Naive B cell (primary cell): ENCODE measurements at places on chromosomes 5 and 9. TPM values are rescaled to one million over a fixed set of nuclear protein-coding genes. Genes with fewer than 3 reads are reported as not detected.

DNA sequence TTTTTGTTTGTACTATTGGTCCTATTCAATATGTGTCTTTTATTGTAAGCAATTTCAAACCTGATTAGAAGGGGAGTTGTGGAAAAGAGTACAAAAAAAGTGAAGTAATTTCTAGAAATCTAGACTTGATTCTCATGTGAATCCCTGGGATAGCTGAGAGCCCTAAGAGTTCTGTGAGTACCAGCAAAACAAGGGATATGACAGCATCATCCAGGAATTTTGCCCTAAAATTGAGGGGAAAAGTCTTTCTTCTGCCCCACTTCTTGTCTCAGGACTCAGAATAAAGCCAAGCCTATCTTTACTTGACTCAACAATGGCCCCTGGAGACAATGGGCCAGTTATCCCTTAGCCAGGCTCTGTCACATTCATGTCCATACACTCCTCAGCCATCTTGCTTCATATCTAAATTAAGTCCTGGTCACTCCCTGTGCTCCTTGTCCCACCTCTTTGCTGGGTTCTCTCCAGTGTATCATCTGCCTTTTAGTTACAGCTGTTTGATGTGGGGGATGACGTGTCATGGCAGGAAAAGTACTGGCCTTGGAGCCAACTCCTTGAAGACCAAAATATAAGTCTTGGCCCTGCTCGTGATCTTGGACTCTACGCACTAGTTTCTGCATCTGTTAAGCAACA is 81.2 kb downstream of the ADAMTS12 start:
- no peaks in the 10 kb centered on the region for H3K36me3 ChIP-seq
- H3K4me1 ChIP-seq, result no peaks in the 10 kb centered on the region
- no peaks in the 10 kb centered on the region for H3K27me3 ChIP-seq
- H3K27ac ChIP-seq, result no peak overlapping the region
- H3K4me3 ChIP-seq, result no peak overlapping the region

DNA sequence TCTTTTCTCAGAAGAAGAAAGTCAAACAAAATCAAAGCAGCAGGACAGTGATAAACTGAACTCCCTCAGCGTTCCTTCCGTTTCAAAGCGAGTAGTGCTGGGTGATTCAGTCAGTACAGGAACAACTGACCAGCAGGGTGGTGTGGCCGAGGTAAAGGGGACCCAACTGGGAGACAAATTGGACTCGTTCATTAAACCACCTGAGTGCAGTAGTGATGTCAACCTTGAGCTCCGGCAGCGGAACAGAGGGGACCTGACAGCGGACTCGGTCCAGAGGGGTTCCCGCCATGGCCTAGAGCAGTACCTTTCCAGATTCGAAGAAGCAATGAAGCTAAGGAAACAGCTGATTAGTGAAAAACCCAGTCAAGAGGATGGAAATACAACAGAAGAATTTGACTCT is 2.7 kb downstream of the CAMLG start:
- H3K4me3 ChIP-seq, result no peak overlapping the region
- H3K4me1 ChIP-seq, result peaks cover 10% of the 10 kb centered on the region
- H3K36me3 ChIP-seq, result no peaks in the 10 kb centered on the region
- H3K27me3 ChIP-seq, result no peaks in the 10 kb centered on the region
- no peak overlapping the region for H3K27ac ChIP-seq
- DNase-seq, result no peak

DNA sequence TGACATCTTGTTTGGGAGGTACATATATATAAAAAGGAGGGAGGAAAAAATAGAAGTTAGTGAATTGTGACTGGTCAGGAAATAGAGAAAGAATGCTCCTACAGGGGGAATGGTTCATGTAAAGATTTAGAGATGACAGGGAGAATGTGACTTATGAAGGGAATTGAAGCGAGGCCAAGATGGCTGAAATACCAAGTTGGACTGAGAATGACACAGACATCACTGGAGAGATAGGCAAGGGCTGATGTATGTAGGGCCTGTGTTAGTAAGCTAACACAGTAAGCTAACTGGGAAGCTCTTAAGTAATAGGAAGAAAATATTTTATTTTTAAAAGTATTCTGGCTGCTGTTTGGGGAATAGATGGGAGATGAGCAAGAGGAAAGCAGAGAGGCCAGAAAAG is 286.3 kb downstream of the NNT start:
- H3K4me3 ChIP-seq, result no peak overlapping the region
- no peaks in the 10 kb centered on the region for H3K27me3 ChIP-seq
- H3K4me1 ChIP-seq, result no peaks in the 10 kb centered on the region
- no peaks in the 10 kb centered on the region for H3K36me3 ChIP-seq

DNA sequence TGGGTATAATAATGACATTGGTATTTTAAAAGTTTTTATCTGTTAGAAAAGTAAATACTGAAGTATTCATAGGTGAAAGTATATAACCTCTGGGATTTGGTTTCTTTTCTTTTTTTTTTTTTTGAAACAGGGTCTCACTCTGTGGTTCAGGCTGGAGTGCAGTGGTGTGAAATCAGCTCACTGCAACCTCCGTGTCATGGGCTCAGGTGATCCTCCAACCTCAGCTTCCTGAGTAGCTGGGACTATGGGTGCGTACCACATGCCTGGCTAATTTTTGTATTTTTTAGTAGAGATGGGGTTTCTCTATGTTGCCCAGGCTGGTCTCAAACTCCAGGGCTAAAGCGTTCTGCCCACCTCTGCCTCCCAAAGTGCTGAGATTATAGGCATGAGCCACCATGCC is 7.2 kb downstream of the HSDL2 start:
- peaks cover 32% of the 10 kb centered on the region for H3K4me1 ChIP-seq
- no peak for DNase-seq
- no peaks in the 10 kb centered on the region for H3K36me3 ChIP-seq
- H3K27me3 ChIP-seq, result no peaks in the 10 kb centered on the region

DNA sequence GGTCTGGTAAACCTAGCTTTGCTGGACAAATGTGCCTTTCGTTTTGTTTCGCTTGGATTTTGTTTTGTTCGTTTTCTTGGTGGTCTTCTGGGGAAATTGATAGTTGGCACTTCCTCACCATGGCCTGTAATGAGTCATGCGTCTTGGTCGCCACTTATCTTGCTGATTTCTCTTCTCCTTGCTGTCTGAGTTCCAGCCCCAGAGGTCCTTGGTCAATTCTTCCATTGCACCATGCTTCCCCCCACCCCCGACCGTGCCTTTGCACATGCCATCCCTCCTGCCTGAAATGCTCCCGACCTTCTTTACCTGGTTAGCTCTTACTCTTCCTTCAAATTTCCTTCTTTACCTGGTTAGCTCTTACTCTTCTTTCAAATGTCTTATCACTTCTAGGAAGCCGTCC is 168.7 kb upstream of the MSX2 start:
- no peaks in the 10 kb centered on the region for H3K4me1 ChIP-seq
- DNase-seq, result no peak

DNA sequence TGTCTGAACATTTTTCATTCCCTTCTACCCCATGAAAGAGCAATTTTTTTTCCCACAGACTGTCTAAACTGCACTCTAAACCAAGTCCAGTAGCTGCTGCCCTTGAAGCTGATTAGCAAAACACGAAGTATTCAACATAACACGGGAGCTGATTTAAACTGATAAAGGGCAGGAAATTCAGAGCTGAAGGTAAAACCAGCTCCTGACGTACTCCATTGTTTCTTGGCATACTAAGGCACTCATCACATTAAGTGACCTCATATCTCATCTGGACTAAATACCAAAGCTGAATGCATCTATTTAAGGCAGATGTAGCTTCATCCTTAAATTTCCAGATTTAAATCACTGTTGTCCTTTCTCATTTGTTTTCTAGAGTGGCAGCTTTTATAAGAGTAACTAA is 12.0 kb downstream of the GDF9 start:
- no peak overlapping the region for H3K4me3 ChIP-seq
- H3K4me1 ChIP-seq, result no peaks in the 10 kb centered on the region
- no peak for DNase-seq
- H3K27me3 ChIP-seq, result peaks cover 5% of the 10 kb centered on the region

DNA sequence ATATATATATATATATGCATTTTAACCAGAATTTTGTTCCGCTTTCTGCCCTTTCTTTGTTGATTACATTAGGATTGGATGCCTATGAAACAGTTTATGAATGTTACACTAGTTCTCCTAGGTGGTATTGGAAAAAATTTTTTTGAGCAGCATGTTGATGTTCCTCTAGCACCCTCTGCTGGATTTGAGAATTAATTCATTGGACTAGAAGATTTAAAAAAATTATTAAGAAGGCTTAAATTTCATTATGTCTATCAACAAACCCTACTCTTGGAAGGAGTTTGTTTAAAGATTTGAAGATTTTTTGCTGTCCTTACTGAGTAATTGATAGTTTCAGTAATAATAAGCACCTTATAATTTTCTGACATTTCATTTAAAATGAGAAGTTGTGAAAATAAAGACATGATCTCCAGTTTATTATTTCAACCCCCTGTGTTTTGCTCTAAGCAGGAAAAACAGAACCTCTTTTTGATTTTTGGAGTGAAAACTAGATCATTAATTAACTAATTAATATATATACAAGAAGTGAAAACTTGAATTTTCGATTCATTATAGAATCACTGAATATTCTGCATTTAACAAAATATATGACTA is 89.6 kb downstream of the CCDC171 start:
- no peaks in the 10 kb centered on the region for H3K4me1 ChIP-seq
- no peak overlapping the region for H3K4me3 ChIP-seq
- peaks cover 15% of the 10 kb centered on the region for H3K27me3 ChIP-seq
- no peaks in the 10 kb centered on the region for H3K36me3 ChIP-seq
- DNase-seq, result peak; percentile 0

GRCh38 chr9:124593651-124594058 is 86.5 kb upstream of the NR5A1 start:
- H3K36me3 ChIP-seq, result no peaks in the 10 kb centered on the region
- H3K27me3 ChIP-seq, result no peaks in the 10 kb centered on the region
- H3K4me3 ChIP-seq, result no peak overlapping the region
- no peak for DNase-seq
- H3K4me1 ChIP-seq, result no peaks in the 10 kb centered on the region

DNA sequence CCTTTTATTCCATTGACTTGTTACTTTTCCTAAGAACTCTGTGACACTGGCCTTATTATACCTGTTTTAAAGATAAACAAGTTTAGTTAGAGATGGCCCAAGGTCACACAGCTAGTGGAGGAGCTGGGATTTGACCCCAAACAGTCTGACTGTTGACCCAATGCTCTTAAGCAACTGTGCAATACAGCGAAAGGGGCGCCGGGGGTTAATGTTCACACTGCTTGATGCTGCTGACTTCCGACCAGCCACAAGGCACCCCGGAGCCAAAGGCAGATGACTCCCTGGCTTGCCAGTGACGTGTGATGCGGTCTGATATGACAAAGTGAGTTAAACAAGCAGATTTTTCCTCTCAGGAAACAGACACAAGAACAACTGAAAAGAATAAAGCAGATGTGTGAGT is 23.9 kb downstream of the PIK3R1 start:
- DNase-seq, result peak; percentile 86
- H3K4me3 ChIP-seq, result peak overlapping the region; percentile 54
- no peaks in the 10 kb centered on the region for H3K27me3 ChIP-seq

DNA sequence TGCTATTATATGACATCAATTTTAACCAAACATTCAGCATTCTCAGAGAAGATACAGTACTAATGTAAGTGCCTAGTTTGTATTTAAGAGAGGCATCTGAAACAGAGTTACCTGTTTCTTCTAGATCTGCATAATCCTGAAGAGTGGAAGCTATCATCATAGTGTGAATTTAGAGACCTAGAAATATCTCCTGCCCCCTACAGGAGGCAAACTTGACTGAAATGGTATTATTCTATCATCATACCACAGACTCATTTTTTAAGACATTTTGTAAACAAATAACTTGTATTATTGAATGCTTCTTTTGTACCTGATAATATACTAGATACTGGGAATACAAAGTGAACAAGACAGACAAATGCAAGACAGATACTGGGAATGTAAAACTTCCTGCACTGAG is 216.8 kb upstream of the RPS23 start:
- no peaks in the 10 kb centered on the region for H3K36me3 ChIP-seq
- H3K4me1 ChIP-seq, result no peaks in the 10 kb centered on the region
- no peak for DNase-seq
- no peaks in the 10 kb centered on the region for H3K27me3 ChIP-seq
- H3K27ac ChIP-seq, result no peak overlapping the region
- no peak overlapping the region for H3K4me3 ChIP-seq

GRCh38 chr5:90983148-90983547 is 400.0 kb downstream of the ARRDC3 start:
- no peaks in the 10 kb centered on the region for H3K36me3 ChIP-seq
- H3K27ac ChIP-seq, result no peak overlapping the region
- no peak overlapping the region for H3K4me3 ChIP-seq
- no peak for DNase-seq

DNA sequence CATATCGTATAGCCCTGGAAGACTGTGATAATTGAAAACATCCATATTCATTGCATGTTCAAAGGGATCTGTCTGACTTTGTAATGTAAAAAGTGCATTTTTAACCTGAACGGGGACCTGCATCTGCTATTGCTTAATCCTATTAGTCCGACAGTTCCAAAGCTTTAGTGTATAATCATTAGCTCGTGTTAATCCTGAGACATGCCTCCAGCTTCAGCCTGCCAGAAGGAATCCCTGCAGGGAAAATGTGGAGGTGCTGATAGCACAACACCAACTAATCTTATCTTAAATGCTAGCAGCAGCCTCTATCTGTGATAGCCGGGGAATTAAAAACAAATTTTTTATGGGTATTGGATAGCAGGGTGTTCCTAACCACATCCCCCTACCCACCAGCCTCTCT is 495.2 kb downstream of the TLE4 start:
- no peak overlapping the region for H3K27ac ChIP-seq
- H3K4me1 ChIP-seq, result peaks cover 12% of the 10 kb centered on the region
- no peaks in the 10 kb centered on the region for H3K36me3 ChIP-seq

DNA sequence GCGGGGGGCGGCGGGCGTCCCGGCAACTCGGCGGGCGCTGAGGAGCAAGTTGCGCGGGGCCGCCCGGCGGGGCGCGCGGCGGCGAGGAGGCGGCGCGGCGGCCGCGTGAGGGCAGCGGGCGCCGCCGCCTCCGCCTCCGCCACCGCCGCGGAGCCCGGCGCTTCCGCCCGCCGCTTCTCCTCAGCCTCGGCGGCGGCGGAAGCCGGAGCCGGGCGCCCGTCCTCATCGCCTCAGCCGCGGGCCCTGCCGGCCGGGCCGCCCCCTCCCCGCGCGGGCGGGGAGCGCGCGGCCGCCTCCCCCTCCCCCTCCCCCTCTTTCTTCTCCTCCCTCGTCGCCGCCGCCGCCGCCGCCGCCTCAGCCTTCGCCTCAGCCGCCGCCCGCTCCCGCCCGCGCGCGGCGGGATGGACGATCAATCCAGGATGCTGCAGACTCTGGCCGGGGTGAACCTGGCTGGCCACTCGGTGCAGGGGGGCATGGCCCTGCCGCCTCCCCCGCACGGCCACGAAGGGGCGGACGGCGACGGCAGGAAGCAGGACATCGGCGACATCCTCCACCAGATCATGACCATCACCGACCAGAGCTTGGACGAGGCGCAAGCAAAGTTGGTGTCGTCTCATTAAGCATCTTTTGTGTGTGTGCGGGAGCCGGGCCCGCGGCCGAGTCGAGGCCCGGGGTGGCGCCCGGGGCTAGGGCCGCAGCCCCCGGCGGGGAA is at the start of gene PBX3:
TSS of gene PBX3 (plus strand) at position 321 of the 712 bp plus-strand sequence.
- DNase-seq, result peak; percentile 47
- peaks cover 12% of the 10 kb centered on the region for H3K4me1 ChIP-seq
- peak within 1 kb of the TSS; percentile 86 for H3K27ac ChIP-seq
- peak within 1 kb of the TSS; percentile 96 for H3K4me3 ChIP-seq

Gene NXNL2
- polyA plus RNA-seq, result not detected

Gene WWC1
- polyA plus RNA-seq, result 0.45 TPM

Gene TAF11L3
- polyA plus RNA-seq, result not detected

Gene CEP120
- 33.2 TPM for polyA plus RNA-seq

Gene EFNA5
- not detected for polyA plus RNA-seq

Gene ANKRD34B
- polyA plus RNA-seq, result not detected
